T-helper 1 cell treated with Interleukin-12 subunit alpha and Interleukin-12 subunit beta and Interleukin-4 antibody, amounts not matched to agents 30 ng/mL and 1 ng/mL, for 36 hours (primary cell): ENCODE measurements at places on chromosomes 3 and 15. TPM values are rescaled to one million over a fixed set of nuclear protein-coding genes. Genes with fewer than 3 reads are reported as not detected.

Gene LIPH
- total RNA-seq, result not detected in 2 replicates

Gene FAM81A
- 0.17 and 0.78 TPM in 2 replicates for total RNA-seq

Gene PPP1R14D
- not detected in 2 replicates for total RNA-seq

Gene LMAN1L
- total RNA-seq, result 3.7 and 3.8 TPM in 2 replicates

Gene RASGRF1
- total RNA-seq, result 0.07 and 0.12 TPM in 2 replicates

Gene CPNE9
- total RNA-seq, result 0.22 and 0.59 TPM in 2 replicates

Gene KLHL6
- total RNA-seq, result 35.1 and 36.0 TPM in 2 replicates

Gene GYG1
- total RNA-seq, result 51.1 and 54.3 TPM in 2 replicates

Gene MITF
- total RNA-seq, result 0.27 TPM in 1 of 2 replicates, not detected in the other
